SHP77 (cell line): ENCODE measurements at places on chromosomes 4 and X.

DNA sequence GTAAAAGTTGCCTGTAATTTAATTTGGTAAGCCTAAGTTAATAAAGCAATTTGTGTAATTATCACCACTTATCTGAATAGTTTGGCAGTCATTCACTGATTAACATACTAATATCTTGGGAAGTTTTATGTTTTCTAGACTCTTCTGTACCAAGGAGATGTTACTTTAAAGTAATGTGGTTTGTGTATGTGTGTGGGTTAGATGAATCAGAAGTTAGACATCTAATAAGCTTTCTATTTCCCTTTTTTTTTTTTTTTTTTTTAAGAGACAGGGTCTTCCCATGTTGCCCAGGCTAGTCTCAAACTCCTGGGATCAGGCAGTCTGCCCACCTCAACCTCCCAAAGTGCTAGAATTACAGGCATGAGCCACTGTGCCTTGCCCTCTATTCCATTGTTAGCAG is 5.3 kb downstream of the SLAIN2 start:
- no peak for DNase-seq

DNA sequence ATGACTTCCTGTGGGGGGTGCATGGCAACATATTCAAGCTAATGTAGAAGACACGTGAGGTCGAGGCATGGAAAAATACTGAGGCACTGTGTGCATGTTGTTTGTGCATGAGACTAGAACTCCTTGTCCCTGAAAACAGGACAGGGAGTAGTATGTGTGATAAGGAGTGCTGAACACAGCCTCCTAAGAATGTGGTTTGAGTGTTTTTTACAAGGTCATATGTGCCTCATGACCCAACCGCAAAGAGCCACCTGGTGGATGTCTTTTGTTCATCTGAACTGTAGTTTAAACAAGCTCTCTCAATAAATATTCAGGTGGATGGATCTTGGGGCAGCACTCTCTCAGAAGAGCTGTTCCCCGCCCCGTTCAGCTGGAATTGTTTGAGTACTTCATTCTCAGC is 226.6 kb downstream of the NLGN4X start:
- no peak for DNase-seq

DNA sequence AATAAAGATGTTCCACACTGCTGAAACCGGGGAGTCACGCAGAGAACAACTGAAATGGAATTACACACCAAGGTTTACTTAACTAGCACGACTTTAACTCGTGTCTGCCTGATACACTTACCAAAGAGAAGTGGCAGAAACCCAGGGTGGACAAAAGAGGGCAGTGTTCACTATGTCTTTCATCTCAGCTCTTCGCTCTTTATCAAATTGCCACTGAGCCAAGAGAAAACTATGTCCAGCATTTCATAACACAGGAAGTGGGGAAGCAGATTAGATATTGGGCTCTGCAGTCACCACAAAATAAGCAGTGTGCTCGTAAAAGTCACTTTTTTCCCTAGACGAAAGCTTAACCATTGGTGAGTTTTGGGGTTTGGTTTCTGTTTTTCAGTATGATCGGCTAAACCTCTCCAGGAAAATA is 155.7 kb downstream of the CHIC2 start:
- peak; percentile 90 for DNase-seq

- no peak for DNase-seq
Measured at GRCh38 chr4:114263233-114263632, 283.8 kb upstream of the ARSJ start.

DNA sequence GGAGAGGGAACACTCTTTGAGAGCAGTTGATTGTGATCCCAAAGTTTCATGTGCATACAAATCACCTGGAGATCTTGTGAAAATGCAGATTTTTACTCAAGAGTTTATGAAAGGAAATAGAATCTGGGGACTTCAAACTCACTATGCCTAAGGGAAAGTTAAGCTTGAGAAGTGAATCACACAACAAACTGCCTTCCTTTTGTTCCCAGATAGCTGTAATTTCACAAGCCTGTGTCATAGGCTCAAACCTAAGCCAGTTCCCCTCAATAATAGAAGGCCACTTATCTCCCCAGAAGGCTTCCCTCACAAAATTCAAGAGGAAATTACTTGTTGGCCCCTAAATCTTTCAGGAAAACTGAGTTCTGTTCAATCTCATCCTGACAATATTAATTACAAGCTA is 132.8 kb upstream of the MAGEB16 start:
- DNase-seq: no peak

DNA sequence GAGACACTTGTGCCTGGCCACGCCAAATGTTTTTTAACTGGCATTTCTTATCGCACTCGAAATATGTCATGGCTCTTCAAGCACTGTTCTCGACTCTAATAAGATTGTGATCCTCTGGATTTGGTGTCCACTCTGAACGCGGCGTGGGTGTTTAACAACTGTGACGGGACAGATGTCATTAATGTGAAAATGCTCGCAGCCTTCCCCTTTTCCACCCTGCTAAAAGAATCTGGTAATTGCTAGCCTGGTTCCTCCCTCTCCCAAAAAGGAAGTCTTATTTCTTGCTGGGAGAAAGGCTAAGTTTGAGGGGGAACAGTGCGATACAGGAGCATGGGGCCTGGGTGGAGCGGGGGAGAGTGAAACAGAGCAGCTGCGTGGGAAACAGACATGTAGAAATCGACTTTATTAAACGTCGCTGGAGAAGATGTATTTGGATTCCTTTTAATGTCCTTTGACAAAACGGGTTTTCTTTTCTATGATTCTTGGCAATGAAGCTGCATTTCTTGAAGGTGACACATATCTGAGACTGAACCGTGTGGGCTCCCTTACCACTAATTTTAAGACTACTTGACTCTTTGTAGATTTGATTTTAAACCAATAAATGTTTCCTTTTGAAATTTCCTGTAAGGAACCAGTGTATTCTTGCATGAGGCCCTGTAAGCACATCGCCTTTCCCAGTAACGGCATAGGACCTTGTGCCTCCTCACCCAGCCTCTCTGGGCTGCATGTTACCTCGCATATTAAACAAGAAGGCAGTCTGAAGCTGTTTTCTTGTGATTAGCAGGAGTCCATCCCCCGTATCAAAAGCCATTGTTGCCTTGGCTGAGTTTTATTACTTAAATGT is 17.8 kb downstream of the TBC1D1 start:
- no peak for DNase-seq

- DNase-seq: no peak
Measured at GRCh38 chr4:128573781-128574508, 235.6 kb upstream of the JADE1 start.

DNA sequence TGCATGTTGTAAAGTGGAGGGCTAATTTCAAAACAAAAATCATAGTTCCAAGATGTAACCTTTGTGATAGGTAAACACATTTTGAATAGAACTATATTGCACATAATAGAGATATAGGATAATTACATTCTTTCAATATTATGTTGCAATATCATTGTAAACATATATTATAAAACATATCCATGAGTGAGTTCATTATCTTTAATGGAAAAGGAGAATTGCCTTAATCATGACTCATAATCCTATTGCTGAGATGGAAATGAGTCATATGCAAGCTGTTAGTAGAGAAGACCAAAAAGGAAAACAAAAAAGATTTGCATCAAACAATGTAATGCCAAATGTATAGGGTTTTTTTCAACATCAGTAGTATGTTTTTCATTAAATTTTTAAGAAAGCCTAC is 73.7 kb upstream of the WDR44 start:
- DNase-seq: no peak

GRCh38 chr4:61831987-61832386 is 631.9 kb downstream of the ADGRL3 start:
- DNase-seq: no peak

DNA sequence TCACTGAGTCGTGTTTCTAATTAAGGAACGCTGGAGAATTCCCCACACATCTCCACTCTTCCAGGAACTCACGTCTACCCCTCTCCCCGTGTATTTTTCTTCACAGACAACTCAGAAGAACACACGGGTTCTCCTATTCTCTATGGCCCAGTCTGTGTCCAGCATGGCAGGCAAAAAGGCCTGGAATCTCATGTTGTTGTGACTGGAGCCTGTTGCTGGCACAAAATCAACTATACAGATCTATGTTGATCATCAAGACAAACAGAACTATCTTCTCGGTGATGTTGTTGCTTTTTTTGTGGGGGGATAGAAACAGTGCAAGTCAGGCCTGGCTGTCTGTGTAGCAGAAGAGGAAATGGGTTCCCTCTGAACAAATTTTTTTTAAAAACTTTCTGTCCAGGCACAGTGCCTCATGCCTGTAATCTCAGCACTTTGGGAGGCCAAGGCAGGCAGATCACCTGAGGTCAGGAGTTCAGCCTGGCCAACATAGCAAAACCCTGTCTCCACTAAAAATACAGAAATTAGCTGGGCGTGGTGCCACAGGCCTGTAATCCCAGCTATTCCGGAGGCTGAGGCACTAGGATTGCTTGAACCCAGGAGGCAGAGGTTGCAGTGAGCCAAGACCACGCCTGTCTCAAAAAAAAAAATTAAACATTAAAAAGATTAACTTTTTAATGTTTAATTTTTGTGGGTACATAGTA is 50.5 kb upstream of the CBR4 start:
- DNase-seq: no peak

DNA sequence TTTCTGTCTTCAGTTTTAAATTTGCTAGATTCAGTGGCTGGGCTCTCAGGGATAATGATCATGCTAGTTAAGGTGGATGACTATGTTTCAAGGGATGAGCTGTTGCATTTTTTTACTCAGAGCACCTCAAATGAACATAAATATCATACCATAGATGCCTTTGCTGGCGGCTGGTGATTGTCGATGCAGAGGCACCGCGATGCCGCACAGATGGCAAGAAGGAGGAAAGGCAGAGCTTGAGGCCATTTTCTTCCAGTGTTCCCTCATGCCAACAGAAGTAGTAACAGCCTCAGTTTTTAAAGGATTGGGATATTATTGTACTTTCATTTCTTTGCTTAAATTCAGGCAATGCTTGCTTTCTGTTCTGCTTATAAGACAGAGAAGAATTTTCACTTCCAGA is 654.7 kb upstream of the IGFBP7 start:
- no peak for DNase-seq

DNA sequence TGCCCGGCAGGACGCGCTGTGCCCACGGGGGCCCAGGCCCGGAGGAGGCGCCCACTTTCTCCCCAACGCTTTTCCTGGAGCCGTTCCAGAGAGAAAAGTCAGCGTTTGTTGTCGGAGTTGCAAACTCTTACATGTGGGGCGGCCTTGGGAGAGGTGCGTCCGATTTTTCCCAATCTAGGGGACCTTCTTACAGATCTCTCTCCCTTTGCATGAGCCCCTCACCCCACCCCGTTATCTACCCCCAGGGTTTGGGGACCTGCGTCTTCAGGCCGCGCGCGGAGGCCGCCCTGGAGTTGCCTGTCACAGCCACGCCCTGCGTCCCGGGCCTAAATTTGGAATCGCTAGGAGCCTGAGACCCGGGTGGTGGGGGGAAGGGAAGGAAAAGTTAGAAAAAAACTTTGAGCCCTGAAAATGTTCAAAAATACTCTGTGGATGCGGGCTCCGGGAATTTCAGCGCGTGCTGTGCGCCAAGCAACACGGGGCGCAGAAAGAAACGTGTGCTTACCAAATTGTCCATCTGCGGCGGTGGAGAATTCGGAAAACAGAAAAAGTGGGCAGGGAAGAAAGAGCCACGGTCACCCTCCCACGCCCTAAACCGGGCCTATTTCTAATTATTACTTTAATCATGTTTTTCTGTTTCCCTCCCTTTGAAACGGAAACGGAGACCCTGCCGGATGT is 587 bp downstream of the CD99 start:
- no peak for DNase-seq

DNA sequence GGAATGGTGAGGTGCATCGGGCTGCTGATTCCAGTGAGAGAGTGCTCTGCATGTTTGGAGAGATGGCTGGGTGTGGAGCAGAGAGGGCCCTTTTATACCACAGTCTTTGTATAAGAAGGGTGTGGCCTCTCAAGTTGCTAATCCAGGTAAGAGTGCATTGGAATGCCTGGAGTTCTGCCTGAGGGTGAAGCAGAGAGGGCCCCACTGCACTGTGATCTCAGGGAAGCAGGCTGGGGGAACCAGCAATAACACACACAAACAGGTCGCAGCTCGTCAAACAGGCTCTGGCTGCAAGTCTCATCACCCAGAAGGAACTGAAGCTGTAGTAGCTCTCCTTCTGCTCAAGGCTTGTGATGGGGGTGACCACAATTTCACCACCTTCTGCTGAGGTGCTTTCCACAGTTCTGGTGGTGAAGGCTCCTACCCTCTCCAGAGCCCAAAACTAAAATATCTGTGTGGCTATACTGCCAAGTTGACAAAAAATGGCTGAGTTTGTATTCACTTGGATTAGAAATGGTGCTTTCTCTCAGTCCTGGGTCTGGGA is 687.4 kb upstream of the HS3ST1 start:
- DNase-seq: no peak

GRCh38 chr4:127181001-127181400 is 451.8 kb upstream of the INTU start:
- DNase-seq: no peak

- no peak for DNase-seq
Measured at GRCh38 chrX:141941234-141941633, 37.5 kb downstream of the MAGEC1 start.

DNA sequence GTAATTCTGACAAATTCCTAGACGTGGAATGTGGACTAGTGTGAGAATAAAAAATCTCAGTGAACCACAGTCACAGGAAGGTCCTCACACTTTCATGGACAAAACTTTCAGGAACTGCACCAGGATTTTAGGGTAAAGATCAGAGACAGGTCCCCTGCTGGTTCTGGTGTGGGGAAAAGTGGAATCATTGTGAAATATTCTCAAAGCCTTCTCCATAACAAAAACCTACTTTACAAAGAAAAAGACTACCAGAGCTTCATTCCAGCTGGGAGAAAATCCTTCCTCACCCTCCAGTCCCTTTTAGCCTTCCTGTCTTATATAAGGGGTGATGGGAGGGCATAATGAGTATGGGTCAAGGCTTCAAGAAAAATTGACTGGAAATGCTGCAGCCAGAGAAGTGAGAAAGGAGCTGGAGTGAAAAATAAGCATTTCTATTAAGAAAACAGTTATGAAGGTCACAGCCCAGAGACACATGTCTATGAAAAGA is 325.8 kb downstream of the ARAP2 start:
- DNase-seq: no peak

- DNase-seq: no peak
Measured at GRCh38 chrX:133229361-133229760, 11.2 kb upstream of the TFDP3 start.

DNA sequence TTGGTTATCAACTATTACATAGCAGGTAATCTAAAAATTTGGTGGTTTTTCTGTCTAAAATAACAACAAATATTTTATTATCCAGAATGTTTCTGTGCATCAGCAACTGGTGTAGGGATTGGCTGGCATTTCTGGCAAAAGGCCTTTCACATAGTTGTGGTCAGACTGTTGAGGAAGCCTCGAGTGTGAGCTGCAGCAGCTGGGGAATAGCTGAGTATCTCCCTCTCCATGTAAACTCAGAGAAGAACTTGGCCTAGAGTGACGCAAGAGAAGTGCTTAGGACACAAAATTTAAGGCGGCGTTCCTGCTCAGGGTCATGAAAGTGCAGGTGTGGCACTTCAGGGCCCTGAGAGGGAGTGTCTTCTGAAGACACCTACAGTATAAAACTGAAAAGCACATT is 558.9 kb downstream of the SPOCK3 start:
- no peak for DNase-seq

DNA sequence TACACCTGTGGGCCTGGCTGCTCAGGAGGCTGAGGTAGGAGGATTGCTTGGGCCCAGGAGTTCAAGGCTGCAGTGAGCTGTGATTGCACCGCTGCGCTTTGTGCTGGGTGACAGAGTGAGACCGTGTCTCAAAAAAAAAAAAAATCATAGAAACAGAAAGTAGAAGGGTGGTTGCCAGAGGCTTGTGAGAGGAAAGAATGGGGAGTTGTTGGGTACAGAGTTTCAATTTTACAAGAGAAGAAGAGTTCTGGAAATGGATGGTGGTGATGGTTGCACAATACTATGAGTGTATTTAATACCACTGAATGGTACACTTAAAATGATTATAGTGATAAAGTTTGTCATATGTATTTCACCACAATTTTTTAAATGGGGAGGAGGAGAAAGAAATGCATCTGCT is 10.2 kb upstream of the GLOD5 start:
- DNase-seq: no peak
